ENCODE measurements at places on chromosomes 3 and 15.

DNA sequence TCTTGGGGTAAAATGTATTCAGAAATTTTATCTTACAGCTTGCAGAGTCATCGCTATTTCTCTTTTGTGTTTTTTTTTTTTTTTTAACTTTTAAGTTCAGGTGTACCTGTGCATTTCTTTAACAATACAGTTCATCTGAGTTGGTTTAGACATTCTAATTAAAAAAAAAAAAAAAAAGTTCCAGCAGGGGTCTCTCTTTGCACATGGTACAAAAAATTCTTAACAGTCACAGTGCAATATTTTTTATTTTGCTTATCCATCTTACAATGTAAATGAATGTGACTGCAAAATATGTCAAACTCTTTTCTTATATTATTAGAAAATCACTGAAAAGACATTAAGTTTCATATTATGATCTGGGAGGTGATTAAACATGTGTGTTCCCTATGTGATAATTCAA is 47.5 kb upstream of the SLC9A9 start:
- no peak for DNase-seq

DNA sequence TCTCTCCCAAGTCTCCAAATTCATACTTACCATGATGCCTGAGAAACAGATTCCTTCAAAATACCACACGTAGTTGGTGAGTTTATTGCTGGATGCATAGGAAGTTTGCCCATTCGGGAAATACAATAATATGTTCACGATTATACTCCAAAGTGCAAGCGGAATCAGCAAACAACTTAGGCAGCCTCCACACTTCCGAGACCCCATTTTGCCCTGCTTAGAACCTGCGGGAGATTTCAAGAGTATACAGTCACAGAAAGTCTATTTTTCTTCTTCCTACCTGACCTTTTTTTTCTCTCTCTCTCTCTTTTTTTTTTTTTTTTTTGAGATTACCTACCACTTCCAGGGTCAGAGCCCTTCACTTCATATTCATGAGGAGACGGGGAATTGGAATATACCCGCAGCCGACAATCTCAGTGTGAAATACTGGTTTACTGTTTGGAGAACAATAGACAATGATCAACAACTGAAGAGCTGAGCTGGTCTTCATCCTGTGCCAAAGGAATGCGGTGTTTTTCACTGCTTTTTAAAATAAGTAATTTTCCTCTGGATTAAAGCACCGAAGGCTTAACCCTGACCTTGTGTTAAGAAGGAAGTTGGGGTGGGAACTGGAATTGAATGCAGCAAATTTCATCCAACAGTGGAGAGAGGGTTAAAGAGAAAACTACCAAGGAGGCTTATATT is at the start of gene TM4SF18:
TSS of gene TM4SF18 (minus strand) at position 461 of the 684 bp plus-strand sequence. CDS start at position 207, 254 bp downstream.
- DNase-seq = no peak

DNA sequence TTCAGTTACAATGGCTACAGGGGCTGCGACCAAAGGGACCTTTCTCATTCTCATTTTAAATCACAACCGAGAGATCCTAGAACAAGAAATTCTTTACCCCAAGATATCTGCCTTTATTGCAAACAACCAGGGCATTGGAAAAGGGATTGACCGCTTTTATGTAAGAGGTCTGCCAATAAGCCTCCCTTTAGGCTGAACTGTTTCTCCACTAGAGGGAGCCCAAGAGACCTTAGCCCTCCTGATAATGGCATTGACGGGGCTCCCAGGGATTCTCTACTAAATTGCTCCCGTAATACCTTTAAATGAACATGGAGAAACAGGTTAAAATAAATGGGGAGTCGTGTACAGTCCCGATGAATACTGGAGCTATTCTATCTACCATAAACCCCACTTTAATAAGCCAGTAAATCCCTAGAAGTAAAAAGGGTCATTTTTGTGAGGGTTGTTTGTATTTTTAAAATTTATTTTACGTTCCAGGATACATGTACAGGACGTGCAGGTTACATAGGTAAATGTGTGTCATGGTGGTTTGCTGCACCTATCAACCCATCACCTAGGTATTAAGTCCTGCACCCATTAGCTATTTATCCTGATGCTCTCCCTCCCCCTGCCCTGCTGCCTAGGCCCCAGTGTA is 7.5 kb upstream of the IGSF10 start:
- peak; percentile 59 for DNase-seq

- no peak for DNase-seq
These were observed 52.7 kb downstream of the TRIM71 start for GRCh38 chr3:32870373-32871095.

- DNase-seq = no peak
These were observed 730 bp downstream of the DGKG start for GRCh38 chr3:186361246-186361761.

GRCh38 chr3:143831994-143832393 is 16.3 kb downstream of the SLC9A9 start:
- DNase-seq = no peak

DNA sequence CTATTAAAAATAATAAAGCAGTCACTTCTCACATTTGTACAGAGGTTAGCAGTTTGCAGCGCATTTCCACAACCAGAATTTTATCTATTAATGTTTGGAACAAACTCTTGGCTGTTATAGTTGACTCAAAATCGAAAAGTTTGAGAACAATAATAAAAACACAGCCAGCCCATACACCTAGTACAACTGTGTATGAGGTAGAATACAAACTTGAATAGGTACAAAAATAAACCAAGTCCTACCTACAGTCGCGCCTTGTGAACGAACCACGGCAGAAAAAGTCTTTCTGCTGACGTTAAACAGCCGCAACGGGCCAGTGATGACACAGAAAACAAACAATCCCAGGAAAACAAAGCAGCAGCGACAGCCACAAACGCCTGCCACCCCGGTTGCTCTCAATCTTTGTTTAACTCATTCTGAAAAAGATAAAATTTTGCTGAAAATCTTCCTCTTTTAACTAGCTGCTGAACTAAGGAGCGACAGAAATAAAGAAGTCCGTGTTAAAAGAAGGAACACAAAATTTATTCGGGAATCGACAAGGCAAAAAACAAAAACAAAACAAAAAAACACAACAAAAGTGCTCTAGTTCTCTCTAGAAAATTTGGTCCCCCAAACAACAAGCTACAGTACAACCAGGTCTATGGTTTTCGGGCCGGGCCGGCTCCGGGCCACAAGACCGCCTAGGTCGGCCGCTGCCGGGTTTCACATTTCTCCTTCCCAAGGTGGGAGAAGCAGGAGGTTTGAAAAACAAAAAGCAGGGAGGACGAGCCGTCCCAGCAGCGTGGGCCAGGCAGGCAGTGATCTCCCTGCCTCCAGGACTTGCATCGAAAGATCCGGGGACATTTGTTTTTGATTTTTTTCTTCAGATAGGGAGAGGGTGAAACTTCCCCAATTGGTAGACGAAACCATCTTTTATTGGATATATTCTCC is 2.9 kb downstream of the FOXL2 start:
- no peak for DNase-seq

- DNase-seq = no peak
These were observed 138.6 kb downstream of the SRGAP3 start for GRCh38 chr3:9110802-9111201.

GRCh38 chr3:45923755-45924154 is 19.5 kb upstream of the CXCR6 start:
- DNase-seq = no peak

GRCh38 chr3:131427226-131427625 is 45.7 kb downstream of the NUDT16 start:
- DNase-seq = no peak

- no peak for DNase-seq
These were observed 39.0 kb downstream of the IL12A start for GRCh38 chr3:160027541-160028195.

DNA sequence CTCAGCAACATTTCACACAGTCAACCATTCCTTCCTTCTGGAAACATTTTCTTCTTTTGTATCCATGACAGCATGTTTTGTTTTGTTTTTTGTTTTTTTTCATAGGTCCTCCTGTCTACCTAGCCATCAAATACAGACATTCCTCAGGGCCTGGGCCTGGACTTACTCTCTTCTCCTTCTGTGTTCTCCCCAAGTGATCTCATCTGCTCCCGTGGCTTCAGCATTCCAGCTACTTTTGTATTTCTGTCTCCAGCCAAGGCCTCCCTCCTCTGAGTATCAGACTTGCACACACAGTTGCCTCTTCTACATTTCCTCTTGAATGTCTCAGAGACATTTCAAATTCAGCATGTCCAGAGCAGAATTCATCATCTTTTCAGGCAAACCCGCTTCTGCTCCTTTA is 82.4 kb downstream of the HCN4 start:
- DNase-seq = no peak

DNA sequence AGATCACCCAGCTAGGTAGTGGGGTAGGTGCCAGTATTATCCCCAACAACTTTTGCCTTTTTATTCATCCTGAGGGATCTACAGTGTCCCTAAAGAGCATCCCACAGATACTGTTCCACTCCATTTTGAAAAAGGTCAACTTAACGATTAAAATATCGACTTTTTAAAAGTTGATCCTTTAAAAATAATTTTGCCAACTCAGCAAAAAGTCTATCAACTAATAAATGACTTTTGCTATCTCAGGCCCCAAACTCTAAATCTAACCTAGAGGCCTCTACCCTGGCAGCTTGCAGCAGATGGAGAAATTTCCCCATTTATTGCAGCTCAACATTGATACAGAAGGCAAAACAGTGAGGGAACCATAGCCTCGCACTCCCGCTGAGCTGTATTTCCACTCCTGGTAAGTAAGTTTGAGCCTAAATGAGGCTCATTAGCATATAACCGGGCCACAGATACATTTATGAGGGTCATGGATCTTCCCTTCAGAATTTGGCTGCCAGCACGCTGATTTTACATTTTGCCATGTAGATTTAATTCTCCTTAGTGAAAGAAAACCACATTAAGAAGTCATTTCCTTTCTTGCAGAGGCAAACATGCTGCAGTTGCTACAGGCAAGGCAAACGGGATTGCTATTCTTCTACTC is 704.1 kb upstream of the CFAP20DC start:
- no peak for DNase-seq
